Left kidney (tissue), 8 donors: ENCODE measurements at places on chromosomes 4 and X. TPM values are rescaled to one million over a fixed set of nuclear protein-coding genes. Genes with fewer than 3 reads are reported as not detected.

POU3F4 gene
- 7.8 TPM for polyA plus RNA-seq

NPY2R gene
- polyA plus RNA-seq, result 0.53 TPM

BLOC1S4 gene
- 11.5 TPM for polyA plus RNA-seq

CRMP1 gene
- polyA plus RNA-seq, result 69.3 TPM

TMEM131L gene
- 36.6 TPM for polyA plus RNA-seq

ADH6 gene
- polyA plus RNA-seq, result 32.0 TPM

DGKK gene
- polyA plus RNA-seq, result 13.0 TPM

FAM90A26 gene
- 0.22 TPM for polyA plus RNA-seq

VSIG4 gene
- 5.7 TPM for polyA plus RNA-seq

DNA sequence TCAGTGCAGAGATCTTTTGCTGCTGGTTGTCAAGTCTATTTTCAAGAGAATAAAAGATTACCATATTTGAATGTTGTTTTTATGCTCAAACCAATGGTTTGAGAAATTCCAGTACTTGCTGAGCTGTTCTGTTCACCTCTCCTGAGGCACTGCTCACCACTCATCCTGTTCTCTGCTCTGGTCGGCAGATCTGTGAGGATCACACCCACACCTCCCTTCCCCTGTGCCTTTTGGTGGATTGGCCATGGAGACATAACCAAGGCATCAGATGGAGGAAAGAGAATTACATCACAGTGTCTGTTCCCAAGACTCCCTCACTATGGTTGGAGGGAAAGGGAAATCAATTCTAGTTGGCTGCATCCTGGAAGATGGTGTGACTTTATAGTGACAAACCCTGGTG, 391.6 kb downstream of the ARHGAP24 start:
- DNase-seq, result no peak

- DNase-seq, result no peak
Measured at GRCh38 chrX:43405191-43405590, 250.9 kb upstream of the MAOA start.

DNA sequence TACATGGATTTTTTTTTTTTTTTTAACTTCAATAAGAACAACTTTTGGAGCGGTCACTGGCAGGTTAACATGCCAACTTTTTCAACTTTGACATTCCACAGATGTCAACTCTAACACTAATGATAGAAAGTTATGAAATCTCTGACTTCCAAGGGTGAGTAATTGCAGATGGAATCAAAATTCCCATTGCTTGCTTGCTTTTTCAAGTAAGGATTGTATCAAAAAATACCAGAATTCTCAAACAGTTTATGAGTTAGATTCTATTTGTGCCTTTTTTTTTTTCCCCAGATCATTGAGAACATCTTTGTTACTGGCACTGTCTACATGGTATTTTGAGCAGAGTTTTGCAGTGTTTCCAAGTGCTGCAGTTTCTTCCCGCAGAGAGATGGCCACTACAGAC, 50.3 kb upstream of the OTUD4 start:
- DNase-seq, result no peak

GRCh38 chr4:78004270-78004669, 52.9 kb upstream of the FRAS1 start:
- no peak for DNase-seq

GRCh38 chr4:56400560-56400959, 13.3 kb upstream of the AASDH start:
- DNase-seq, result no peak

- no peak for DNase-seq
Measured at GRCh38 chr4:99841129-99841528, 24.5 kb downstream of the DAPP1 start.

DNA sequence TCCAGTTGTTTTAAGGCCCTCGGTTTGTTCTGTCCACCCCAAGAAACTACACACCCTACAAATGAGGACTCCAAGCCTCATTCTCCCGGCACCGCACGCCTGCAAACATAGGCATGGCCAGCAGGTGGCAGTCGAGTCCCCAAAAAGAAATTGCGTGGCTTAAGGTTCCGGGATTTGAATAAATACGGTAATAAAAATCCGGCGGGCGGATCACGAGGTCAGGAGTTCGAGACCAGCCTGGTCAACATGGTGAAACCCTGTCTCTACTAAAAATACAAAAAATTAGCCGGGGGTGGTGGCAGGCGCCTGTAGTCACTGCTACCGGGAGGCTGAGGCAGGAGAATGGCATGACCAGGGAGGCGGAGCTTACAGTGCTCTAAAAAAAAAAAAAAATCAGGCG, 21.8 kb upstream of the CSF2RA start:
- DNase-seq, result no peak
